NCI-H2081 (cell line): ENCODE measurements at places on chromosomes 3 and 15.

- DNase-seq, result no peak
Measured at GRCh38 chr15:35068846-35069475, 16.1 kb downstream of the NANOGP8 start.

- DNase-seq, result no peak
Measured at GRCh38 chr3:160365869-160366522, 33.0 kb downstream of the IFT80 start.

- DNase-seq, result no peak
Measured at GRCh38 chr15:99029341-99030144, 22.0 kb upstream of the PGPEP1L start.

DNA sequence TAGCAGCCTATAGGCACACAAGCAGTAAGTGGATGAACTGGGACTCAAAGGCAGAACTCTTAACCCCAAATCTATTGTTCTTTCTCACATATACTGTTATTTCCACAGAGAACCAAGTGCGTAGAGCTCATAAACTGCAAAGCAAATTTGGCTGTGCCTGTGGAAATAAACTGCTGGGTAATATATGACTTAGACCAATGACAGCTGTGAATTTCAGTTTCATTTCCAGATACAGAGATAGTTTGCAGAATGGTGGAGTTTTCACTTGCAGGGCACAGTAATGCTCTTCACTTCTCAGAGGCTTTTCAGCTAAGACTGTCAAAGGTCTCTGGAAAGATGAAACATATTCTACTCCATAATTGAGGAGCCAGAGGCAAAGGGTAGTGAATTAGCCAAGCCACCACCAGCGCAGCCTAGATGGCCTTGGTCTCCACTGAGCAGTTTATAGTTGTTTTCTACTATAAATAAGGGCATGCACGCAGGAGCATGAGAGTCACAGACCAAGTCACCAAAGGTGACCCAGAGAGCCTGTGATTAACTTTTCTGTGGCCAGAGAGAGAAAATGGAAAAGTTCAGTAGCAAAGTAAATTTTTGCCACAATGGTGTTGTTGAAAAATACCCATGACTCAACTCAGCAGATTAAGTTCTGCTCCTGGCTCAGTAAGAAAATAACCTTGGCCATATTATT lies 180.7 kb upstream of the GRM7 start:
- no peak for DNase-seq

DNA sequence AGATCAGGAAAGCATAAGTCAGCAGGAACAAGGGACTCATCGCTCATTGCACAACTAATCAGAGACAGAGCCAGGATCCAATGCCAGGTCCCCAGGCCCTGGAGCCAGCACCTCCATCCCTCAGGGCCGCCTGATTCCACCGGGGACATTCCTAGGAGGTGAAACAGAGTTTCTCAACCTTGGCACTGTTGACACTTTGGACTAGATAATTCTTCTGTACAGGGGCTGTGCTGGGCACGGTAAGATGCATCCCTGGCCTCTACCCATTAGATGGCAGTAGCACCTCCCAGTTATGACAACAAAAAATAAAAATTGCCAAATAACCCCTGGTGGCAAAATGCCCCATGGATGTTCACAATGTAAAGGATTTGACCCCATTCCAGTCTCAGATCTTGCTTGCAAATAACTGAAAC lies 127.7 kb downstream of the MTHFS start:
- no peak for DNase-seq

DNA sequence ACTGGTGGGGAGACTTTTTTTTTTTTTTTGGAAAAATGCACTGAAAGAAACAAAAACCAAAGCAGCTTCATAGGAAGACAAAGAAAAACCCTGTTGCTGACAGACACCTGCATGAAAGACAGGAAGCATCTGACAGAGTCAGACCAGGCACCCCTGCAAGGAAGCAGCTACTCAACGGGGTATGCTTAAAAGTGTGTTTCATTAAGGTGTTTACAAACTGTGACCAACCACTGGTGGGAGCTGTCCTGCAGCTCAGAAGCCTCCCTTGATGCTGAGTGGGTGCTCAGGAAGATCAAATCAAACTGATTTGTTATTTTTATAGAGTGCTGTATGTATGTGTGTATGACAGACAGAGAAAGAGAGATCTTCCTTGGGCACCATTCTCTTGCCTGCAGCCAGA lies 34.7 kb upstream of the AGBL1 start:
- no peak for DNase-seq
